ENCODE measurements at places on chromosomes 4 and X.

GRCh38 chrX:141894733-141895132, 9.0 kb upstream of the MAGEC1 start:
- no peak for DNase-seq

DNA sequence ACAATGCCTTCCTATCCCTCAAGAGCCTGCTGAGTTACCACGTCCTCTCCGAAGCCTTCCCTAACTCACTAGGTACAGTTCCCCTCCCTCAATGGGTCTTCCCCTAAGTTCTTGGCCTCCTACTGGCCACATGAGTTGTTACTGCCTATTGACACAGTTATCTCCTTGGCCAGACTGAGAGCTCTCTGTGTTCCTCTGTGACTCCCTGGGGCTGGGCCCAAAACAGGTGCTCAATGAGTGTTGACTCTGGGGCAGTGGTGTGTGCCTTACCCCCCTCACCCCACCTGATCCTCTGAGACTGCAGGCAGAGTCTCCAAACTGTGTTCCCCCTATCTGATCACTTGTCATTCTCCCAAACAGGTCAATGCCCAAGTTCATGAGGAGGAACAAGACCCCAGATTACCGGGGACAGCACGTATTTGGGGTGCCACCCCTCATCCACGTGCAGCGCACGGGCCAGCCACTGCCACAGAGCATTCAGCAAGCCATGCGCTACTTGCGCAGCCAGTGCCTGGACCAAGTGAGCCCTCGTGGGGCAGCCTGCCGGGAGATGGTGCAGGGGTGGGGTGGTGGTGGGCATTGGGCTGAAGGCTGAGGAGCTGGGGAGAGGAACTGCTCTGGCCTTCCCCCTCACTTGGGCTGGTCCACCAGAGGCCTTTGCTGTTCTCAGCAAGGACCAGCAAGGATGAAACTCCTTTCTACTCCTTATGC, 72.6 kb downstream of the STARD8 start:
- no peak for DNase-seq

DNA sequence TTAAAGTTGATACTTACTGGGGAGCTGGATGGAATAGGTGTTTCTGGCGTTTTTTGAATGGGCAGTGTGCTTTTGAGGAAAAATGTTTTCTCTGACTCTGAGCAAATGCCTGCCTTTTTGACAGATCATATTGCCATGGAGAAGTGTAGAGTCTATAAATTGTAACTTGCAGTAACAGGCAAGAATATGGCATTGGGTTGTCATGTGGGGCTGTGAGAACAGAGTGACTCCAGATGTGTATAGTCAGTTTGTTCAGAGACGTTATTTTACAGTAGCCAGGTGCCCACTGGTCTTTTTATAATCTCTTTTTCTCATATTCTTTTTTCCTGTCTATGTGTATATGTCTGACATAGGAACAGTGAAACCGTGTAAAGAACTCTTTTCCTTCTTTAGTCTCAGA, 40.8 kb downstream of the RAPGEF2 start:
- no peak for DNase-seq

DNA sequence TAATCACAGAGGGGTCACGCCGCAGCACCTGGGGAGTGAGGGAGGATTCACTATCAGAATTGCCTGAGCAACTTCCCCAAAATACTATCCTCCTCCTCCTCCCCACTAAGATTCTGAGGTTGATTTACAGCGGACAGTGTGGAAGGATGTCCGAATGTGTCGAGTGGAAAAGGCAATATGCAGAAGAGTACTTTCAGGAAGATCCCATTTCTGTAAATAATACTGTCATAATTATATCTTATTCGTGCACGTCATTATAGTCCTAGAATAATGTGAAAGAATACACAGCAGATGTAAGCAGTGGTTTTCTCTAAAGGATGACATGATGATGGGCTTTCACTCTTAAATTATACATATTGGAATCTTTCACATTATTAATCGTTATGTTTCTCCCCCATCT, 149.8 kb upstream of the NOCT start:
- DNase-seq, result no peak

- no peak for DNase-seq
These were observed 2.2 kb upstream of the SFRP2 start for GRCh38 chr4:153790962-153791551.

DNA sequence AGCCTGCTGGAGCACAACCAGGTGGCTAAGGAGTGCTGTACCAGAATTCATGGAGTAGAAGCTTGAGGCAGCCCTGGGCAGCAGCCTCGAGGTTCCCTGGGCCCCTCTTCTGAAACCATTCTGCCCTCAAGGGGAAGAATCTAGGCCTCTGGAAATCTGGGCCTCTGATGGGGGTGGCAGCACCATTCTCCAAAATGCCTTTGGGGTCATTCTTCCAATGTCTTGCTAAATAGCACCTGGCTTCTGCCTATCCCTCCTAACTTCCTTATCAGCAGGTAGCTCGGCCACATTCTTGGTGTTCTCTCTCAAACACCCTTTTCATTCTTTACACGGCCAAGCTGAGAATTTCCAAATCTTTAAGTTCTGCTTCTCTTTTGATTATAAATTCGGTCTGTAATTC, 473.6 kb downstream of the BCOR start:
- no peak for DNase-seq

GRCh38 chr4:44532851-44533250, 84.2 kb upstream of the KCTD8 start:
- no peak for DNase-seq

- DNase-seq, result no peak
These were observed 4.4 kb upstream of the HTATSF1 start for GRCh38 chrX:136493011-136493410.

Data from cortex of kidney (tissue), 1 donor.